ENCODE measurements at places on chromosomes 16 and 17.

DNA sequence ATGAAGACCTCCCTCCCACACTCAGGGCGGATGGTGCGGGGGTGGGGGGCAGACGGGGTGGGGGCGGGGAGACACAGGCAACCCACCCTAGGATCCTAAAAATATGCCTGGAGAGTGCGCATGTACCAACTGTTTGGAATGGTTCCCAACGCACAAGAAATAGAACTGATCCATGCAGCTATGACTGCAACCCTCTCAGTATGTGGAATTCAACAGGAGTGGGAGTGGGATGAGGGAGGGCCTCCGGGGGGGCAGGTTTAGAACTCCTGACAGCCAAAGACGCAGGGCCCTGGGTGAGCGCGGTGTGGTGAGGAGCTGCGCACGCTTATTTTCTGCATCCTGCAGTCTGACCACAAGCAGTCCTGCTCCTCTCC, 1.1 kb upstream of the P2RX5 start:
- no peak for DNase-seq

- DNase-seq = no peak
Measured at GRCh38 chr17:79188048-79188447, 113.4 kb downstream of the ENGASE start.

GRCh38 chr17:9110501-9110900, 89.2 kb downstream of the NTN1 start:
- no peak for DNase-seq

GRCh38 chr16:12793120-12793864, 10.4 kb downstream of the CPPED1 start:
- DNase-seq = no peak

DNA sequence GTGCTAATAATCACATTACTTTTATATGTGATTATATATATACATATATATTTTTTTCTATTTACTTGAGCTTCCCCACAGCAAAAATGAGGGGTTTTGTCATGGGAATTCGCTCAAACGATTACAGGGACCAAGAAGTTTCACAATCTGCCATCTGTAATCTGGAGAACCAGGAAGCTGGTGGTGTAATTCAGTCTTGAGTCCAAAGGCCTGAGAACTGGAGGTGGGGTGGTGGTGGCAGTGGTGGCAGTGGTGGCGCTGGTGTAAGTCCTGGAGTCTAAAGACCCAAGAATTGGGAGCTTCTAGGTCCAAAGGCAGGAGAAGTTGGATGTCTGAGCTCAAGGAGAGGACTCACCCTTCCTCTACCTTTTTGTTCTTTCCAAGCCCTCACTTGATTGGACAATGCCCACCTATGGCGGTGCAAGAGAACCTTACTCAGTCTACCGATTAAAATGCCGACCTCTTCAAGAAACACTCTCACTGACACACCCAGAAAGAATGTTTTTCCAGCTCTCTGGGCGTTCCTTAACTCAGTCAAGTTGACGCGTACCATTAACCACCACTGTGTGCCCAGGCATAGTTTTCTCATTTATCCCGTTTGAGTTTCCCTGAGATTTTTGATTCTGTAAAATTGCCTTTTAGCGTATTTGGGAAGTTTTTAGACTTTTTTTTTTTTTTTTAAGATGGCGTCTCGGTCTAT, 31.9 kb downstream of the POLR2A start:
- DNase-seq = no peak

DNA sequence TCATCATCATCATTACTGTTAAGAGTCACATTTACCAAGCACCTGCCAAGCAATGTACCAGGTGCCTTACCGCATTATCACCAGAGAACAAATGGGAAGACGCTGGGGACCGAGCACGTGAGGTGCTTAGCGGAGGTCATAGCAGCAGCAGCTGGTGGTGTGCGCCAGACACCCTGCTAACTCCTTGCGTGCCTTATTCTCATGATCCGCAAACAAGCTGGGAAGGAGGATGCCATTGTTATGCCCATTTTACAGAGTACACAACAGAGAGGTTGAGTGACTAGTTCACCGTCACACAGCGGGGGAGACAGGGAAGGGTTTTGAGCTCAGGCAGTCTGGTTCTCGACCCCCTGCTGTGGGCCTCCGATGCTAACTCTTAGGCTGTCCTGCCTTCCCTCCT, 7.3 kb downstream of the ATP2A3 start:
- DNase-seq = no peak

DNA sequence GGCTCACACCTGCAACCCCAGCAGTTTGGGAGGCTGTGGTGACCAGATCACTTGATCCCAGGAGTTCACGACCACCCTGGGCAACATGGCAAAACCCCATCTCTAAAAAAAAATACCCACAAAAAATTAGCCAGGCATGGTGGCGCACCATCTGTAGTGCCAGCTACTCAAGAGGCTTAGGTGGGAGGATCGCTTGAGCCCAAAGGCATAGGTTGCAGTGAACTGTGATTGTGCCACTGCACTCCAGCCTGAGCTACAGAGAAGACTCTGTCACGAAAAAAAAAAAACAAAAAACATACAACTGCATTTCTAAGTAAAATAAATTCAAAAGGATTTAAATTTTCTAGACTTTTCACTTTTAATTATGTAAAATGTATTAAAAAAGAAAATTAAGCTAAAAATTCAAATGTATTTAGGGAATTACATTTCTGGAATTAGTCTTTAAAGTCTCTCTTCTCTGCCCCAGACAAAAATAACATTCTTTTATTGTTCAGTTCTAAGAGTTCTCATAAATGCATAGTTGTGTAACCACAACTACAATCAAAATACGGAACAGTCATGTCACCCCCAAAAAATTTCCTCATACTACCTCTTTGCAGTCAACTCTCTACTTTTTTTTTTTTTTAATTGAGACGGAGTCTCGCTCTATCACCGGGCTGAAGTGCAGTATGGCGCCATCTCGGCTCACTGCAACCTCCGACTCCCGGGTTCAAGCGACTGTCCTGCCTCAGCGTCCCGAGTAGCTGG, 14.1 kb downstream of the FAM222B start:
- DNase-seq = no peak

DNA sequence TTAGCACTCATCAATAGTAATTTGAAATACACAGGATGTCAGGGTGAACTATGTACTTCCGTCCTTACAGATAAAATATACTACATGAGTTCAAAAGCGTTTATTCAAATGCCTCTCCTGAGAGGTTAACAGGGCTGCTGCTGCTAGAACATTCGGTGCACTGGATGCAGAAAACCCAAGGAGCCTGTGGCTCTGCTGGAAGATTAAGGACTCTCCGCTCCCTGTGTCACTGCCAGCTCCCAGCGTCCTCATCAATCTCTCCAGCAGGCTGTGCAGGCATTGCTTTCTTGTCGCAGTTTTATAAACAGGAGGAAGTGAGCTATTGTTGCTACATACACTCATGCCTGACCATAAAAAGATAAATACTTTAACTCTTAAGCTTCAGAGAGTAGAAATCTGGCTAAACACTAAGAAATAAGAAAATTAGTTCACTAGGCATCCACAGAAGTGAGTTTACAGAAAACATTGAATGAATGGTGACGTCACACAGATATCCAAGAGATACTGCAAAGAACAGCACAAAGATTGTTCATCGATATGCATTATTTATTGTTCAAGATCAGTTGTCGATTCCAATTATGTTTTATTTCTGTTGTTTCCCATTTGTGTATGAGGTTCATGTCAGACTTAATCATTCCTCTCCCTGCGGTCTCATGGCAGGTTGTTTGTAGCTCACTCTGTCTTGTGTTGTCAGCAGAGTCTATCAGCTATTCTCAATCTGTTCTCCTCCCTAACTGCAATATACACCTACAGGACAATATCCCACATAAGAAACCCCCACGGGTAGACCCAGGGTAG, 127.9 kb upstream of the MON1B start:
- no peak for DNase-seq

GRCh38 chr17:12850996-12851395, 61.7 kb downstream of the ARHGAP44 start:
- DNase-seq = no peak

DNA sequence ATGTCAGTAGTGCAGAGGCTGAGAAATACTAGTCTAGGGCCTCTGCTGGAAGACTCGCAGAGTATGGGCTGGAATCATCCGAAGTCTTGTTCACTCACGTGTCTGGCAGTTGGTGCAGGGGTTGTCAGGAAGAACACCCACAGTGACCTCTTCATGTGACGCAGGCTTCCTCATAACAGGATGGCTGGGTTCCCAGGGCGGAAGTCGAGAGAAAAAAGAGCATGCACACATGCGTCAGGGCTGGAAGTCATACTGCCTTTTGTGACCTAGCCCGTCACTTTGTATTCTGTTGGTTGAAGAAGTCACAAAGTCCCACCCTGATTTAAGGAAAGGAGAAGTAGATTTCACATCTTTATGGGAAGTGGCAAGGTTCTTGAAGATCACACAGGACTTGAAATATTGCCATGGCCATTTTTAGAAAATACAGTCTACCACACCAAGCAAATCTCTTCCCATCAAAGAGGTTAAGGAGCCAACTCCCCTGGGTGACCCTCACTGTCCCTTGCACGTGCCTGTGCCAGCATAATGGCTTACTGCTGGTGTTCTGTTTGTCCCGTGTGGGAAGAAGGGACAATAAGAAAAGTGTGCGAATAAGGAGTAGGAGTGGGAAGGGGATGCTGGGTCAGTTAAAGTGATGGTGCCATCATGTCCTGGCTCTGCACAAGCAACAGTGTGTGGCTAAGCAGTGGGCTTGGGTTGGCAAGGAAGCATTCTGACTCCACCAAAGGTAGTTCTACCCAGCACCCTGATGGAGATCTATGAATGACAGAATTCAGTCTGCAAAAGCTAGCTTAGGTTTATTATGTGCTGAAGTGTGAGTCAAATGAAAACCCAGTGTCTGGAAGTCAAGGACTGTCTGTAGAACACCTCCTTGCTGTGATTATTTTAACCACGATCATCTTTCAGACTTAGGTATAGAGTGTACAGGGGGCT, 28.1 kb downstream of the HEATR3 start:
- no peak for DNase-seq

DNA sequence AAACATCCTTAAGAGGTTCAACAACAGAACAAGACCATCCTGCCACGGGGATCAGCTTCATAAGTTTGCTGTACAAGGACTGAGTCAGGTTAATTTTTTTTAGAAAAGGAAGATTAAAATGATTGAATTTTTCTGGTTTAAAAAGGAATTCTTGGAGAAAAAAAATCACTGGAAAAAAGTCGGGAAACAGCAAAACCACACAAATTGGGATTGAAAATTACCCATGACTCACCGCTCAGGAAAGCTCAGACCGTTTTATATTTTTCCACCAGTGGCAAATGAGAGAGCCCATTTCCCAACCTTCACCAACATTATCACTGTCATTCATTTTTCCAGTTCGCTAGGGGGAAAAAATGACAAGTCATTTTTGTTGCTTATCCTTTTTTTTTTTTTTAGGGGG, 46.6 kb downstream of the MRM3 start:
- no peak for DNase-seq

- DNase-seq = no peak
Measured at GRCh38 chr16:9002042-9002441, 38.3 kb upstream of the USP7 start.

DNA sequence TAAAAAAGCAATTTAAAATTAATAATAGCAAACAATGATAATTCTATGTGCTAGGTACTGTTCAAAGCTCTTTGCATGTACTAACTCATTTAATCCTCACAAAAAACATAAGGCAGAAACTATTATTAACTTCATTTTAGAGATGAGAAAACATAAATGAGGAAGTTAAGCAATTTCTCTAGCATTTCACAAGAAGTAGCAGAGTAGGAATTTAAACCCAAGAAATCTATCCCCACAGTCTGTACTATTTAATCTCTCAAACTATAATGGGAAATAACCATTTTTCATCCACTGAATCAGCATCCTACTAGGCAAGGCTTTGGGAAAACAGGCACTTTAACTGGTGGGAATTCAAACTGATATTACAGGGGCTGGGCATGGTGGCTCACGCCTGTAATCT, 42.2 kb upstream of the INTS2 start:
- DNase-seq = no peak

GRCh38 chr16:81457326-81458133, 12.9 kb downstream of the CMIP start:
- peak; percentile 47 for DNase-seq

DNA sequence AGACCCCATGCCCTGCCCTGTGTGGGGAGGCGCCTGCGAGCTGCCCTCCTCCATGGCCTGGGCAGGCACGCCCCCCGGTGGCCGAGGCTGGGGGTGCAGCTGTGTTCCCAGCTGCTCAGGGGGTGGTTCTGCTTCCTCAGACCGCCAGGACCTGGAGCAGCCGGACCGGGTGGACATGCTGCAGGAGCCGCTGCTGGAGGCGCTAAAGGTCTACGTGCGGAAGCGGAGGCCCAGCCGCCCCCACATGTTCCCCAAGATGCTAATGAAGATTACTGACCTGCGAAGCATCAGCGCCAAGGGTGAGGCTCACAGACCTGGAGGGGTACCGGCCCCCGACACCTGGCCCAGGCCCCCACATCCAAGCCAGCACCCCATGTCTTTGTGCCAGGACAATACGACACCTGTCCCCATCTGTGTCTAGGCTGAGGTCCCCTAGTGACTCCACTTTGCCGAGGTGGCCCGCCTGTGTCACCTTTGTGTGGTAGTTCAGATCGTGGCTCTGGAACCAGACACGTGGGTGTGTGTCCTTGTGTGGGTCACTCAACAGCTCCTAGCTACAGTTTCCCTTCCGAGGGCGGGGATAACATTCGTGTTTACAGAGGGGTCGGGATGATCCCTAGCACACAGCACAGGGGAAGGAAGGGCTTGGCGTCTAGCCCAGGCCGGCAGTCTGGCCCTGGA, 9.3 kb downstream of the GJD3 start:
- DNase-seq = no peak

DNA sequence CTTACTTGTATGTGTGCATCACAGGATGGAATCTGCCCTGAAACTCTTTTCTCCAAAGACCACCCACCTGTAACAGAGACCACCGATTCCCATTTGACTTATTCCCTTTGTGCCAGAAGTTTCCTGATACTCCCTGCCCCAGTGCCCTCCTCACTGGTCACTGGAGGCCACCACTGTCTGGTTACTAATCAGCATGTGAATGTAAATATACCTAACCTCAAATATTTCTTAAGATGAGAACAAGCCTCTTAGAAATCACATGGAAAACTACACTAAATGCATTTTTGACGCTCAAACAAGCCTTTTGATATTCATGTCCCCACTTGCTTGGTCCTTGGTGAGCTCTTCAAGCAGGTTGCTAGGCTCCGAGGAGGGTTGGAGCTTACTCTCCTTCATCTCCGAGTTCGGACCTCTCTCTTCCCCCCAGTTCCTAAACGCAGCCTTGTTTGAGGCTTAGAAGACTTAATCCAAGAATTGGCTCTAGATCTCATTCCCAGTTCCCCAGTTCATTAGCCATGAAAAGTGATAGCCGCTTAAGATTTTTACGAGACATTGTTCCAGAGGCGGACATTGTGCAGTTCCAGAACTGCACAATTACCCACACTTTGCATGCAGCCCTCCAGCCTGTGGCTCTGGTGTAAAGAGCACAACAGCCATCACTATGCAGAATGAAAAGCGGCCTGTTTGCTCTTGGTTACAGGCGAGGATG, 579.2 kb upstream of the PSMD7 start:
- DNase-seq = no peak

DNA sequence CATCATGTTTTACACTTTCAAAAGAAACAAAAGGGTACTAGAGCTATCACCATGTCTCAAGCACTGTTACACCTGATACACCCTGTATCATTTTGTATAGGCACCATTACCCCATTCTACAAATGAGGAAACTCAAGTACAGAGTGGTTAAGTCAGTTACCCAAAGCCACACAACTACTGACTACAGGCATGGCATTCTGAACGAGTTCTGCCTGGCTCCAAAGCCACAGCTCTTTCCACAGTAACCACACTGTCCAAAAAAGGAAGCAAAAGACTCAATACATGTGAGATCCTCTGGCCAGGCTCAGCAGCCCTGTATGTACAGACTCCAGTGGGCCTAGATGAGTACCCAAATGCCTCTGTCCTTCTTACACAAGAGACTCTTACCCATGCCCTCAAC, 4.7 kb downstream of the DYNC1LI2 start:
- DNase-seq = no peak

Data from fibroblast of the conjunctiva (primary cell).